ENCODE measurements at places on chromosomes 2 and 18. TPM values are rescaled to one million over a fixed set of nuclear protein-coding genes. Genes with fewer than 3 reads are reported as not detected.

Gene FKBP7
- total RNA-seq, result 6.5 TPM

Gene AOX1
- 1.5 TPM for total RNA-seq

Gene NDC80
- 0.57 TPM for total RNA-seq

Gene KIF1A
- 10.2 TPM for total RNA-seq

Gene GALNT5
- 0.35 TPM for total RNA-seq

Gene CIB4
- not detected for total RNA-seq

Gene CYRIA
- total RNA-seq, result 3.7 TPM

Gene CAPN13
- not detected for total RNA-seq

Gene NBEAL1
- 28.7 TPM for total RNA-seq

Gene UGT1A4
- total RNA-seq, result not detected

Gene NT5C1B
- not detected for total RNA-seq

Gene DHRS9
- total RNA-seq, result 9.8 TPM

Gene IL18R1
- 1.3 TPM for total RNA-seq

Gene UGT1A10
- not detected for total RNA-seq

Gene DSG3
- not detected for total RNA-seq

Gene KCNJ13
- total RNA-seq, result not detected

Gene CDCA7
- total RNA-seq, result 1.00 TPM

Gene CDH19
- 14.8 TPM for total RNA-seq

Gene ANKRD30BL
- total RNA-seq, result not detected

Gene TGFA
- total RNA-seq, result 0.73 TPM

Gene TDRD15
- not detected for total RNA-seq

Gene CCL20
- total RNA-seq, result not detected

Gene NPC1
- total RNA-seq, result 16.0 TPM

Gene ST6GAL2
- total RNA-seq, result 0.38 TPM

Gene SKOR2
- total RNA-seq, result not detected

Gene DPY30
- total RNA-seq, result 37.2 TPM

Gene PLA2R1
- 3.0 TPM for total RNA-seq
